ENCODE measurements at places on chromosomes 11 and 22.

- DNase-seq: no peak
Observed at GRCh38 chr22:49513358-49513851, 314.3 kb downstream of the BRD1 start.

- DNase-seq: no peak
Observed at GRCh38 chr11:70092959-70093715, 15.0 kb downstream of the ANO1 start.

DNA sequence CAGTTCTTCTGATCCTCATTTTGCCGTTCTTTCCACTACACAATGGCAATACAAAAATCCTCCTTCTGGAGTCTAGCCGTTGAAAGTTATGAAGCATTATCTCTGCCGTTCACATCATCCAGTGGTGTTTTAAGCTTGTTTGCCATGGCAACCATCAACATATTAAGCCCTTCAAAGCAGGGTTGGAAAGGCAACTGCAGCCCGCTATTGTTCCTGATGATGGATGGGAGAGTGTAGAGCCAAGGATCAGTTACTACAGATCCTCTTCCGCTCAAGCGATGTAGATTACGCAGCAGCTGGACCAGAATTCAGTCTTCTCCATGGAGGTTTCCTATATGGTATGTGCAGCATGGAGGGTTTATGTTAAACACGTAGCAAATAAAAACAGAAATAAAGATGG is 352.7 kb downstream of the NTM start:
- no peak for DNase-seq

DNA sequence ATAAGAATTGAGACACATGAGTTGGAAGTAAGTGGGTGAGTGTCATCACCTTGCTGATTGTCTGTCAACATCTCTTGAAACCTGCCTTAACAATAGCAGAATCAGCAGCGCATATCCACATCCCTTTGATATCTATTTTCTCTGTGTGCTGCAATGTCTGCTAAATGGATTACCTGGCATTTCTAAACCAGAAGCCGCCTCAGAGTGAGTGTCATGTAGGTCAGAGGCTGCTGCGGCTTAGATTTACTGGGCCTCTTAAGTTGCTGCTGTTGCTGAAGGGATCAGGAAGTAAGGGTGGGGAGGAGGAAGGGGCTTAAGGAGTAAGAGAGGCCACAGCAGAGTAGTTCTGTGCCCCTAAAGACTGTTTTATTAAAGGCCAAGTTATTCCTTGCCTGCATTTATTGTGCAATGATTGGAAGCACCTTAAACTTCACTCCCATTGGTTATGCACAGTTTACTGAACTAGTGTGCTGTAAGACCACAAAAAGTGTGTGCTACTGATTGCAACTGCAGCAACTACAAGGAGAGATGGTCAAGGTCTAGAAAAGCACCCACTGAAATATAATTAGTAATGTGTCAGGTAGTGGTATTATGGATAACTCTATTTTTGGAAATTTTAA is 29.8 kb upstream of the TMEM41B start:
- DNase-seq: no peak

DNA sequence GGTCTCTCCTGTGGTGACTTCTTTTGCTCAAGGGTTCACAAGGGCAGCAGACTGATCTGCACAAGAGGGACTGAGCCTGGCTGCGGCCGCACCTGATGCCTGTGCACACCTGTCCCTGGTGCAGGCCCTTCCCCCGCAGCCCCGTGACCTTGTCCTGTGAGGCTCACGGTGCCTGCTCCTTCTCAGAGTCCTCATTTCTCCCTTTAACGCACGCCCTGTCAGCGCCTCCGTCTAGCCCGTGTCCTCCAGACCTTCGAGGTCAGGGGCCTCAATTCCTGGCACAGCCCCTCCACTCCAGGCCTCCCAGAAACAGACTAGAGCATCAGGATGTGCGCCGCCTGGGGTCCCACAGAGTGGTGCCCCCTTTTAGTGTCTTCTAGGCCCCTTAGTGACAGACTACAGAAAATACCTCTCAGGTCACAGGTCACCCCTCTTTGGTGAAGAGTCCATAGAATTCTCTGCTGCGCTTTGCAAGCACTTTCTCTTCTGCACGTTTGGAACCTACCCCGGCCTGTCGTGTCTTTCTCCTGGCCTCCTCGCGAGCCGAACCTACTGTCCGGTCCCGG is 1.0 kb upstream of the DRD4 start:
- DNase-seq: no peak

Data from activated naive CD4-positive, alpha-beta T cell (primary cell).